ENCODE measurements at places on chromosomes 13 and 19. TPM values are rescaled to one million over a fixed set of nuclear protein-coding genes. Genes with fewer than 3 reads are reported as not detected.

The SPRY2 gene
- total RNA-seq: 58.5 TPM

The IRF2BP1 gene
- total RNA-seq: 45.7 TPM

The ZNF296 gene
- 2.6 TPM for total RNA-seq

The ZNF285 gene
- 2.2 TPM for total RNA-seq

The AP1M1 gene
- total RNA-seq: 49.3 TPM

The LIM2 gene
- total RNA-seq: not detected

The IRGC gene
- total RNA-seq: not detected

The ZNF700 gene
- total RNA-seq: 0.03 TPM

DNA sequence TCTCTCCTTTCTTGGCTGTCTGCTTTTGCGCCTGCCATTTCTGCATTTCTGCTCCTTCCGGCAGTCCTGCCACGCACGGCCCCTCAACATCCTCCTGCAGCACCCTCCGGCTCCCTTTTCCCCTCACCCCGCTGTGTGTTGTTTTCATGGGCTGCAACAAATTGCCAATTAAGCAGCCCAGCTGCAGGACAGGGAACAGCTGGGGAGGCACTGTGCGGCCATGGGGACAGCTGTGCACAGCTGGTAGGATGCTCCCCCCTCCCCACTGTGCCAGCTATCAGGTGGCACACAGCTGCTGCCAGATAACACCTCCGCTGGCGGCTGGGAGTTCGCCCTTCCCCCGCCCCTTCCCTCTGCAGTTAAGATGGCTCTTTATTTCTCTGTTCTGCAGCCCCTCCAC lies 25.4 kb downstream of the LYL1 start:
- no peak for DNase-seq

GRCh38 chr13:100946588-100946987 lies 272.0 kb upstream of the TMTC4 start:
- no peak for DNase-seq

GRCh38 chr19:54457773-54458647 lies 5.6 kb downstream of the LENG9 start:
- peak; percentile 25 for DNase-seq

GRCh38 chr19:11324079-11324661 lies 15.3 kb downstream of the RAB3D start:
- DNase-seq: no peak

DNA sequence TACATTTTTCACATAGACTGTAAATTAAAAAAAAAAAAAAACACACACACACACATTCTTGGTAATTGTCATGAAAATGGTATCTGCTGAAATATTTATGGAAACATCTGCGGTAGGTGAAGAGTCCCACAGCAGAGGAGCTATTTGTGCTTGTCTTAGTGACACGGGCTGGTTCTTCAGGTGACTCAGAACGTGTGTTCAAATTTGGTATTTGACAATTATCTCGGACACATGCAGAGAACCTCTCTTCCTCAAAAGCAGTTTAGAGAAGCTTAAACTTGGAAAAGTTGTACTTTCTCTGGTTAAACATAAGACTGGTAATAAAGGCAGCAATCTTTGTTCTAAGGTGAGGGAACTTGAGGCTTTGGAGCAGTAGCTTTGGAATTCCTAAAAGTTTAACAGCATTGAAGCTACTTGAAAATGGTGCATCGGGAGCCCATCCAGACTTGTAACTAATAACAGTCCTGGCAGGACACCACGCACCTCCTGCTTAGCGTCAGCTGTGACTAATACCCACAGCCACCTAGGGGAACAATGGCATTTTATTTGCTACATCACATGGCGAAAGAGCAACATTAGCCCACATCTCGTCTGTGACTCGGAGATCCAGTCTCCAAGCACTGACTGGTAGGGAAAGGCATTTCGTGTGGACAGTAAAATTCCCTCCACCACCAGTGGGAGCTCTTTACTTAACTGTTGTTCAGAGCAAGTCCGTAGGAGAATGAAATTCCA lies 1505.1 kb upstream of the SLC10A2 start:
- DNase-seq: peak; percentile 45

GRCh38 chr19:2528675-2529101 lies 52.8 kb downstream of the GADD45B start:
- no peak for DNase-seq

DNA sequence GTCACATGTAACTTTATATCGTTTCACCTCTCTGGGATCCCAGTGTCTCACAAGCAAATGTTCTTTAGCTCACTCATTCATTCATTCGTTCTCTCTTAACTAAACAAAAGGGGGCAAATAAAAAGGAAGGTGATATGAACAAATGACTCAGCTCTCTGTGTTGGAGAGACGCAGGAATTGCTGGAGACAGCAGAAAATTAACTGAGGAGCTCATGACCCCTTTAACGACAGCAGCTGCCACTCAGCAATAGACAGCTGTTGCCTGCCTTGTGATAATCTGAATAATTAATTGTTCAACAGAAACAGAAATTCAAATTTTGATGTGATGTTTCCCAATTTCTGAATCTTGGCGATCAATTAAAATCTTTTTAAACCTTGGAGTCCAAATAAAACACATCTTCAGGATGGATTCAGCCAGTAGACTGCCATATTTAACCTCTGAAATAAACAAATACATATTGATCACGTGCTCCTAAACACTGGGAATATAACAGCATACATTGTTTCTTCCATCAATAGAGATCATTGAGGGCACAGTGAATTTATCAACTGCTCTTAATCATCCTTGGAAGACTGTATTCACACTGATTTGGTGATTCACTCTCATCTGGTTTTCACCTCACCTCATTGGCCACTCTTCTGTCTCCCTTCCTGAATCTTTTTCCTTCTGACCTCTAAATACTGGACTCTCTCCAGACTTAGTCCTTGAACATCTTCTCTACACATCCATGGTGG lies 63.3 kb downstream of the MBNL2 start:
- DNase-seq: no peak

- peak; percentile 36 for DNase-seq
These were observed 42.0 kb upstream of the TM9SF2 start for GRCh38 chr13:99459099-99459850.

DNA sequence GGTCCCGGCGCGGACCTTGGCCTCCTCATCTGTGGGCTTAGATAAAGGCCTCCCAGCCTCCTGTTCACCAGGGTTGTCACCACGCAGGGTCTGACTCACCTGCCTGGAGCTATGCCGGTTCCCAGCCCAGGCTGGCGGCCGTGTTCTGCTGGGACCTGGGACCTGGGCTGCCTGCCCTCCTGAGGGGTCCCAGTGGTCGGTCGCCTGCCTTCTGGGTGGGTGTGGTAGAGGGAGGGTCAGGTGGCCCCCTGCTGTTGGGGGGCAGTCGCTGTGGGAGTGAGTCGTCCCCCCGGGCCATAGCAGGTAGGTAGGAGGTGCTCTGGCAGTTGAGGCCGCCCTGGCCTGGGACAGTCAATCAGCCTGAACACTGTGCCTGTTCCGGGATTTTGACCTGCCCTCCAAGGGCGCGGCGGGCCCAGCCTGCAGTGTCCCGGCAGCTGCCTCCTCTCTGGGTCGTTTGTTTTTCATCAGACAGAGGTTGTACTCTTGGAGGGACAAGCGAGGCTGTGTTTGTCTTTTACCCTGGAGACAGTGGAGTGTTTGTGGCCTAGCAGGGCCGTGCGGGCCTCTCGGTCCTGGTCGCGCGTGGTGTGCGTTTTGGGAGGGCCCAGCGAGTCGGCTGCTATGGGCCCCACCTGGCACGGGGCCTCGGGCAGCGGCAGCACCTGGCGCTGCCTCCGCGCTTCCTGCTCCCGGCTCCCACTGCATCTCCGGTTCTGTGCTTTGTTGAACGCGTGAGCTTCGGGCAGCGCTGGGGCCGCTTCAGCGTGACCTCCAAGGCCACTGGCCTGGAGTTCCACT lies 2.6 kb downstream of the ADAT3 start:
- DNase-seq: no peak

GRCh38 chr13:100604918-100605710 lies 16.5 kb upstream of the GGACT start:
- no peak for DNase-seq

GRCh38 chr19:1235625-1236538 lies 1.9 kb downstream of the CBARP start:
- DNase-seq: no peak

GRCh38 chr19:38543807-38544568 lies 73.8 kb downstream of the MAP4K1 start:
- peak; percentile 86 for DNase-seq

- DNase-seq: no peak
These were observed 28.6 kb upstream of the KLF12 start for GRCh38 chr13:74162782-74163181.

DNA sequence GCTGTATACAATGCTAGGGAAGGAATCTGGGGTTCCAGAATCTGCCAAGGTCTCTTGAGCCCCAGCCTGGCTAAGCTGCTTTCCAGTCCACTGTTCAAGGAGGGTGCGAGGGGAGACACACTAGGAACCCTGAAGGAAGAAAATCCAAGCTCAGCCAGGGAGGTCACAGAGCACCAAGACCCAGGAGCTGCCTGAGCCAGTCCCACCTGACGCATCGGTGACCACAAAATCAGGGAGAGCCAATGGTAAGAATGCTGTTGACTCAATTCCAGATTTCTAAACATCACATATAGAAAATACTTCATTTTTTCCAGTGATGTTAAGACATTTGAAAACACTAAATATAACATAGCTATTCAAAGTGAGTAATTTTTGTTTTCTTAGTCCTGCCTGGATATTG lies 50.1 kb downstream of the CEP89 start:
- DNase-seq: no peak

DNA sequence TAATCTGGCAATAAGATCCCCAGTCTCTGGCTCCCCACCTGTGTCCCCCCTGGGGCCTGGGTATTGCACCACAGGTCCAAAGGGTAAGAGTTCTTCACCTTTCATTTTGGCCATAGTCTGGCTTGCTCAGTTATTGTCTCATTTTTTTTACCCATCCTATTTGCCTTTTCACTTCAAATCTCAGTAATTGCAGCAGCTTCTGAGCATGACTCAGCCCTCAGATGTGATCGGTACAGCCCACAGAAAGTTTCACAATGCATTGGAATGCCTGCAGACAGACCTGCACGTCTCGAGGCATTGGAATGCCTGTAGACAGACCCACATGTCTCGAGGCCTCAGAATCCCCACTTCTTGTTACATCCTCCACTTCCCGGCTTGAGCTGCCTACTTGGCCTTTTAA lies 173.6 kb downstream of the NUFIP1 start:
- DNase-seq: peak; percentile 34

- peak; percentile 95 for DNase-seq
These were observed 3.5 kb downstream of the YJEFN3 start for GRCh38 chr19:19531951-19532805.

GRCh38 chr19:5790559-5791520 lies at the start of gene DUS3L:
DUS3L (minus strand) TSS chr19:5791163; CDS start chr19:5791141, 22 bp downstream.
- peak; percentile 98 for DNase-seq

DNA sequence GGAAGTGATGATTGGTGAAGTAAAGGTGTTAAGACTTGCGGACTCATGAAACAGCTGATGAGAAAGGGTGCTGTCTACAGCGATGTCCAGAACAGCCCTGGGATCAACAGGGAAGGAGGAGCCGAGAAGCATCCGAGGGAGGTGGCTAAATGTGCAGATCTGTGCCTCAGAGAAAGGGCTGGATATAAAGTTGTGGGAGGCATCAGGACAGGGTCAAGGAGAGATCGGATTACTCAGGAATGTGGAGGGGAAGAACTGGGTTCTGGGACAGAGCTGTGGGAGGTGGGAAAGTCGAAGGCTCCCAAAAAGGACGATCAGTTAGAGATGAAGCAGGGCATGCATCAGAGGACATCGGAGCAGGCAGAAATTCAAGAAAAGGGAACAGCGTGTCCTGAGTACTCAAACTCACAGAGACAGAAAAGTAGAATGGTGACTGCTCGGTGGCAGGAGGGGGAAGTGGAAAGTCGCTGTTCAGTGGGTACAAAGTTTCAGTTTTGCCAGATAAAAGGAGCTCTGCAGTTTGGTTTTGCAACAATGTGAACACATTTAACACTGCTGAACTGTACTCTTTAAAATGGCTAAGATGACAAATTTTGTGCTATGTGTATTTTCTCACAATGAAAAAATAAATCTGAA lies 1.9 kb downstream of the SIGLEC14 start:
- DNase-seq: no peak

DNA sequence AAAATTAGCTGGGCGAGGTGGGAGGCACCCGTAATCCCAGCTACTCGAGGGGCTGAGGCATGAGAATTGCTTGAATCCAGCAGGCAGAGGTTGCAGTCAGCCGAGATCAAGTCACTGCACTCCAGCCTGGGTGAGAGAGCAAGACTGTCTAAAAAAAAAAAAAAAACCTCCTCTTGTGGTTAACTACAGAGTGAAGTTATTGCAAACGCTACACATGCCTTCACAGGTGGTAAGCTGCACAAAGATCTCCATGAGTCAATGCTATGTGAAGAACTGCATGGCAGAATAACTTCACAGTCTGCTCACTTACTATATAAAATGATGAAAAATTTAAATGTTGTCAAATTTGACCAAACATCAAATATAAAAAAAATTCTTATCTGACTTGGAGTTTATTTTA lies 436.8 kb downstream of the FGF14 start:
- no peak for DNase-seq

- no peak for DNase-seq
These were observed 4.1 kb downstream of the CRYL1 start for GRCh38 chr13:20521364-20522115.

GRCh38 chr13:103516015-103516795 lies 450.0 kb upstream of the SLC10A2 start:
- DNase-seq: peak; percentile 2

- DNase-seq: no peak
These were observed 1251.9 kb downstream of the PCDH17 start for GRCh38 chr13:58883405-58883804.

- no peak for DNase-seq
These were observed 81.1 kb downstream of the STK24 start for GRCh38 chr13:98495627-98496478.

- DNase-seq: no peak
These were observed 89.8 kb upstream of the SOX1 start for GRCh38 chr13:111977179-111977506.
